ENCODE measurements at places on chromosomes 5 and 9.
A peak's percentile ranks its signal among the peaks of the same experiment; 100 is the strongest.

DNA sequence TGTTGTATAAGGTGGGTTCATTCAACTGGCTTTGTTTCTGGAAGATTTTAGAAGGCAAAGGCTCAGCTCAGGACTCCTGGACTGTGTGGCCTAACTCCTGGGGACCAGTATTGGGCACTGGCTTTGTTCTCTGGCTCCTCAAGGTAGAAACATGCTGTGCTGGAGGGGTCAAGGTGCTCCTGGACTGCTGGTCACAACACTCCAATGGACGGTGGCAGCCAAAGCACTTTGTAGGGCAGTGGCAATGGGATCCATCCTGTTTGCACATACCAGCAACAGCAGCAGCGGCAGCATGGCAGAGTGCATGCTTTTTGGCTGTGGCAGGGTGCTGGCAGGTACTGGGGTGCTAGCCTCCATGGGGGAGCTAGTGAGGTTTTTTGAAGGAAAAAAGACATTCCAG, 65.3 kb downstream of the SLCO6A1 start:
- DNase-seq: no peak

DNA sequence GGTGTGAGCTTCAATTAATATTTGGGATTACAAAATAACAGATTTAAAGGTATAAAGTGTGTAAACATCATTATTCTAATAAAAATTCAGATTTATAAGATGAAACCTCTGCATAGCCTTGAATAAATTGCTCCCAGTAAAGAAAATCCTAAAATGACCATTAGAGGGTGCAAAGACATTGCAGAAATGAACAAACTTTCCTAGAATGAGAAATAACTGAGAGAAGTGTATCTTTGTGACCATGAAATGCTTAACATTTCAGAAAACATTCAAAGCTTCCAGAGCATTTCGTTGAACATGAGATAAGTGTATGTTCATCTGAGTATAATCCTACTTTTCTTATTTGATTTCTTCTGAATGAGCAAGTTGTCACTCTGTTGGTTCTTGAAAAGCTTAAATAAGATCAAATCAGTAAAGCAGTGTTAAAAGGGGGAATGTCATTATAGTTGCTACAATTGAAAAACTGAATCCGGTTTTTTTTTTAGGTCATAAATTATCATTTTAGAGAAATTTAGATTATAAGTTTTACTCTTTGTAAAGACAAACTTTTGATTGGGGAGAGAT, 24.7 kb upstream of the NUDT12 start:
- DNase-seq: no peak

DNA sequence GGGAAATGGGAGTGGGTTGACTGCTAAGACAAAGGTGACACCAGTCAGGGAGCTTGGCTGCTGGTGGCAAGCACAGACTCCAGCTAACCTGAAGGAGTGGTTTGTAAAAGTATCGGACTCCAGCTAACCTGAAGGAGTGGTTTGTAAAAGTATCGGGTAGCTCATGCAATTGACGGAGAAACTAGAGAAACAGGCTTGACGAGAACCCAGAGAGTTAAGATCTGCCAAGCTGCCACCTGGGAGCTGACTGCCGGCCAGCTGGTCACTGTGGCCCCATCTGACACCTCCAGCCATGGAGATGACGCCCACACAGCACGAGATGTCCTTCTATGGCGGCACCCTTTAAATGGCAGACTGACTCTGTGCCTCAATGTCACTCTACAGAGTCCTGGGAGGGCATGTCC, 28.3 kb upstream of the CRB2 start:
- no peak for DNase-seq

- DNase-seq: no peak
These were observed 48.4 kb downstream of the YIPF5 start for GRCh38 chr5:144122081-144122480.

DNA sequence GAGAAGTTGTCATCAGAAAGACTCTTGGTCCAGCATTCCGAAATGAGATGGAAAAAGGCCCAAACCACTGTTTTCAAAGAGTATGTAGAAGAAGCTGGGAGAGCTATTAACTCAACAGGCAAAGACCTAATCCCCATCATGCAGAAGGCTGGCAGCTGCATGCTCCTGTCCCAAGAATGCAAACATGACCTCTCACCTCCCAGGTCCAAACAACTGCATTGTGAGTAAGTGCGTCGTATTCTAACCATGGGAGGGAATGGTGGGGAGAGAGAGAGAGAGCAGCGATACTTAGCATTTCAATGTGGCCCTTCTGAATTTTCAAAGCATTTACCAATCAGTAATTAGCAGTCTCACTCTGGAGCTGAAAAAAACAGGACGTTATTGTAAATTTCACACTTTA, 27.6 kb downstream of the TRPC7 start:
- no peak for DNase-seq

DNA sequence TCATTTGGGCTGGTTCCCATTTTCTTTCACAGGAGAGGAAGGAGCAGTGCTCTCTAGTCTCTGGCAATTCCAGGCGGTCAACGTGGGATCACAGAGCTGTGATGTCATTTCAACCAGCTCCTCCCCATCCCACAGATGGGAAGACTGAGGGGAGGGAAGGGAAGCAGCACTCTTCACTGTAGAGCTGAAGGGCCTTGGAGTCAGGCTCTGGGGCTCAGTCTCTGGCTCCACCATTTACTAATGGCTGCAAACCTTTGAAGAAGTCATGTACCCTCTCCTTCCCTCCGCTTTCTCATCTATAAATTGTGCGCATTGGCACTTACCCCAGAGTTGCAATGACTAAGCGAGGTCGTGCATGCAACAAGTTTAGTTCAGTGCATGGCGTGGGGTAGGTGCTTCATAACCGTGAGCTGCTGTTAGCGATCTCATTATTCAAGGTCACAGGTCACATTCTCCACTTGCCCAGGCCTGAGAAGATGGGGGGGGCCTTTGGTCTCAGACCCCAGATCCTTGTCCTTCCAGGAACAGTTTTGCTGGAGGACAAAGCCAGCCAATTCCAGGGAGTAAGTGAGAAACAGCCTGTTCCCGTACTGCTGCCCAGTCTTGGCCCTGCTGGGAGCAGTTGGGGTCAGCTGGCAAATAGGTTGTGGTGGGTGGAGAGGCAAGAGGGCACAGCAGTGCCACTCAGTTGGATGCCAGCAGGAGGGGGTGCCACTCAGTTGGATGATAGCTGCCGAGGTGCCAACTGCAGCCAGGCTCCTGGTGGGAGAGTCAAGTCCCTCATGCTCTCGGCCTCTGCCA, 136.7 kb downstream of the RGS3 start:
- DNase-seq: no peak

DNA sequence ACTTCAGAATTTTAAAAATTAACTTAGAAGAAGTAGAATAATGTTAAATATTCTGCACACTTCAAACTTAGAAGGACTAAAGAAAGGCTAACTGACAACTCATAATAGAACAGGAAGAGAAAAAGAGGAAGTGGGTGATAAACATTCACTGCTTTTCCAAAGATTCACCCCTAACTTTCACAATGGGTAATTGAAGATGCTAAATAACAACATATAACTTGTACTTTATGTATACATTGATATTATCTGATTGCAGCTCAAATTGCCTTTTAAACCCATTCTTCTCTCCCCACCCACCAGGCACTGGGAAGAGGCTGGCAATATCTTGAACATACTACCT, 376.6 kb downstream of the EFNA5 start:
- no peak for DNase-seq

GRCh38 chr9:127500399-127500798, 49.1 kb downstream of the LRSAM1 start:
- DNase-seq: no peak

GRCh38 chr5:32280656-32281081, 32.1 kb downstream of the MTMR12 start:
- DNase-seq: peak; percentile 25

DNA sequence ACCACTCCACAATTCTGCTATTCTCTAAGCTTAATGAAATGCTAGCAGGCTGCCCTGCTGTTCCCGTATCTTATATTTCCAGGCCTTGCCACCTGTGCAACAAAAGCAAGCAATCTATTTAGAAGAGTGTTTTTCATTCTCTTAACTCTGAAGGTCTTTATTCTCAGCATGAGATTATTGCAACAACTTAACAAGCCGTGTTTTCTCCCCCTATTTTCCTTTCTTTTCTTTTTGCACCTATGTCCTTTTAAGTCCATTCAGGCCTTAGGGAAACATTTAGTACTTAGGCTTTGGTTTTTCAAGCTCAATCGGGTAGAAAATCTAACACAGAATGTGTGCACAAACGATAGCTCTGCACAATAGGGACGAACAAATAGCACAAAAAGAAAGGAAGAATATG, 89.6 kb upstream of the DMRTA1 start:
- no peak for DNase-seq

GRCh38 chr5:57824623-57825022, 342.0 kb upstream of the ACTBL2 start:
- no peak for DNase-seq

DNA sequence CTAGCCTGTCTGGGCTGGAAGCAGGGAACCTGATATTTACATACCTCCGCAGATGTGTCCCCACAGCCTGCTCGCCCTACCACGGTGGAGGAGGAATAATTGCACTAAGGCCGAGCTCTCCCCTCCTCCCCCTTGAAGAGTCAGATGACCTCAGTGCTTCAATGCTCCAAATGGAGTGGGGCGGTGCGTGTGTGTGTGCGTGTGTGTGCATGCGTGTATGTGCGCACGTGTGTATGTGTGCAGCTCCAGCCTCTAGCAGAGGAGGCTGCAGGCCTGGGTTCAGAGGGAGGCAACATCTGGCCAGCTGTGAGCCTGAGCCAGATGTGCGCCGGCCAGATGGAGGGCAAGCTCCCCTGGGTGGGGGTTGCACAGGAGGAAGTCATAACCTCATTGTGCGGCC, 90.5 kb downstream of the NRG2 start:
- no peak for DNase-seq

Measured in CD4-positive, alpha-beta T cell treated with Interleukin-1 beta for 1 hour (primary cell).